ENCODE measurements at places on chromosomes 2 and 18.

DNA sequence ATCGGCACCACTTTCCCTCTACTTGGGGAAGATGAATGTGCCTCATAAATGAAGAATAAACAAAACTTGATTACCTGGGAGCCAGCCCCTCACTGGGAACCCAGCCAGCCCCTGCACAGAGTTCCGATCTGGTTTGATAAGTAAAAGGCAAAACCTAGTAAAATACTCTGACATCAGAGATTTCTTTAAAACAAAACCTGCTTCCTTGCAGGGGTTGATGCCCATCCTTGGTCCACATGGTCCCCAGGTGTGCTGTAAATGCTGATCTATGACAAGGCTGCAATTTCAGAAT is 218.8 kb upstream of the APCDD1 start:
- no peak for DNase-seq

DNA sequence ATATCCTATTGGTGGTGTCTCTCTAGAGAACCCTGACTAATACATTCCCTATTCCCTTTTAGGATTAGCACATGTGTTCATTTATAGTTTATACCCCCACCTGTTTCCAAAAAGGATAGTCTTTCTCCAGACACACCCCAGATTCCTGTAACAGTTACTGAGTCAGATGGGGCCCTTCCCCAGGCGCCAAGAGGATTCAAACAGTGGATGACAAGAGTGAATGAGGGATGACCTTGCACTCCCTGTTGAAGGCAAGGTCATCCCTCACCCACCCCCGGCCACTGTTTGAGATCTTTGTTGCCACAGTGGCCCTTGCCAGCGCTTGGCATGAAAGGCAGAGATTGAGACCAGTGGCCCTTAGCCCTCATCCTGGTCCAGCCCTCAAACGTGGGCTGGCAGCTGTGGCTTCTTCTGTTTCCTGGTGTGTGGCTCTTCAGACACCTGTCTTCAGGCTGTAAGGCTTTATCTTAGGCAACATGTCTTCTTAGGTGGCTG is 15.3 kb upstream of the REEP1 start:
- no peak for DNase-seq

- no peak for DNase-seq
Measured at GRCh38 chr2:216551234-216552068, 52.8 kb downstream of the RPL37A start.

- no peak for DNase-seq
Measured at GRCh38 chr2:24399434-24400206, 39.3 kb upstream of the ITSN2 start.

DNA sequence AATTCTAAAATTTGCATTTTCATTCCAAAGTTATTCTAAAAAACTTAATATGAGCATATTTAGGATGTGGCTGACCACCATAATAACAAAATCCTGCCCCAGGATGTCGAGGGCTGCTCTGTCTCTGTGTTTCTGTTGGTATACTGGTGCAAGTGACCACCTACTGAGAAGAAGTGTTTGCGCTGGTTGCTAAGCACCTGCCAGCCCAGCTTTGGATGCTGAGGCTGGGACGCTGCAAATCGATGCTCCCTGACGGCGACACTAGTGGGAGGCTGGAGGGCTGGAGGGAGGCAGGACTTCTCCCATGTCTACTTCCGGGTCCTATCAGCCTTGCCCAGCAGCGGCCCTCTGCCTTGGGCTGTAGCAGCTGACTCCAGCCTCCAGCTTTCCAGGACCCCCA is 45.0 kb downstream of the LAMA1 start:
- DNase-seq: no peak

DNA sequence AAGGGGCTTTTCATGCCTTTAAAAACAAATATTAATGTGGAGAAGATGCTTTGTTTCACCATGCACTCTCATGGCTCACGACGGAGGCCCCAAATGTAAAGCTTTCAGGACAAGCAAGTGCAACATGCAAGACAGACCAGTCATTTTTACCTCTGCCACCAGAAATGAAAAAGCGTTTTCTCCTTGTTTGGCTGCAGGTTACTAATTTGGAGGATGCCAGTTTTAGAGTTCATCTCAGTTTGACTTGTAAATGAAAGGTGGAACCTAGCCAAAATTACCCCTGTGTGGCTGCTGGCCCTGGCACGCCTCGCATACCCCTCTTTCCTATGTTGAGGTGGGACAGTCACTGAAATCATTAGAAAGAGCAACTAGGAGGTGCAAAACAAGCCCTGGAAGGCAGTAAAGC is 138.6 kb downstream of the BCL2 start:
- DNase-seq: no peak

GRCh38 chr2:190996338-190996946 is 17.5 kb downstream of the STAT1 start:
- DNase-seq: peak; percentile 65

GRCh38 chr18:27771571-27771970 is 405.4 kb downstream of the CDH2 start:
- DNase-seq: peak; percentile 18

- DNase-seq: no peak
Measured at GRCh38 chr18:60976976-60977375, 356.3 kb upstream of the CDH20 start.

DNA sequence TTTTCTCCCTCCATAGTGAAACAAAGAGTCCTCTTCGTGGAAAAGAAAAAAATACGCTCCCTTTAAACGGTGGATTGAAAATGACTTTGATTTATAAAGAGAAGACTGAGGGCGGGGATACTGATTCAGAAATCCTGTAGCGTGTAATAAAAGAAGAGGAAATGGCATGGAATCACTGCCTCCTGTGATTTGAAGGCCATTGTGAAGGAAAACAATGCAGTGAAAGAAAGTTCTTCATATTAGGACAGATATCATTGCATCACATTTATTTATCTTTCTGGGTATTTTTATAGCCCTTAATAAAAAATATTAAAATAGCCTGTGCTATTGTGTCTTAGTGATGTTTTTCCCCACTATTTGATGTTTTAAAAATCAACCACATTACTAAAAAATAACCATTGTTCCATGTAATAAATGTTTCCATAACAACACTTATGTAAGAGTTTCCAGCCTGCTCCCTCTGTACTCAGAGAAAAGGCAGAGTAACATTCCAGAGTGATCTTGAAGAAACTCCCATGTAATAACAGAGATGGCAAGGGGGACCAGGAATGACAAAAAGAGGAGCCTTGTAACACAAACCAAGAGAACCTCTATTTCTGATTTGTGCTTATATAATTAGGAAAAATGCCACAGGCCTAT is 8.0 kb downstream of the MRPL33 start:
- DNase-seq: no peak

GRCh38 chr2:151020411-151020810 is 241.3 kb downstream of the RBM43 start:
- DNase-seq: no peak

DNA sequence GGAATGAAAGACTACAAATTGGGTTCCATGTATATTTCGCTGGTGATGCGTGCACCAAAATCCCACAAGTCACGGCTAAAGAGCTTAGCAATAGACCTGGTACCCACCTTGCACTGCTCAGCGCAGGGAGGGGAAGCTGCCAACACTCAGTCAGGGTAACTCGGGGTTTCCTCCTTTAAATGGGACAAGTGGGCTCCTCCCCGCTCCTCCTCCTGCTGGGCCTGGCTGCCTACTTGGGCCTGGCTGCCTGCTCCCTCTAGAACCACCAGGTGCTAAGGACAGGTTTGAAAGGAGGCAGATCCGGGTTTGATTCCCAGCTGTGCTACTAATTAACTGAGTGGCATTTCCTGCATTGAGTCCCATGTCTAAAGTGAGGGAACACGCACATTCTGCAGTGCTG is 23.4 kb downstream of the MYO7B start:
- no peak for DNase-seq

- DNase-seq: no peak
Measured at GRCh38 chr2:17752246-17752645, 1.4 kb downstream of the SMC6 start.

- DNase-seq: no peak
Measured at GRCh38 chr2:128485761-128486639, 167.3 kb upstream of the HS6ST1 start.

DNA sequence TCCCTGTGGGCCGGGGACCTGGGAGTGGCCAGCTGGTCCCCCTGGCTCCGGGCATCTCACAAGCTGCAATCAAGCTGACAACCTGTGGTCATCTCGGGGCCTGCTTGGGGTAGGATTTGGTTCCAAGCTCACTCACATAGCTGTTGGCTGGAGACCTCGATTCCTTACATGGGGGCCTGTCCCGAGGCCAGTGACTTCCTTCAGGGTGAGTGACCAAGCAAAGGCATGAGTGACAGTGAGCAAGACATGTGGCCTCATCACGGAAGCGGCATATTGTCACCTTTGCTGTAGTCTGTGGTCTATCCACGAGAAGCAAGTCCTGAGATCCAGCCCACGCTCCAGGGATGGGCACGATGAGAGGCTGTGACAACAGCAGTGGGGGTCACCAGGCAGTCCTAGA is 131.4 kb upstream of the ID2 start:
- DNase-seq: no peak

GRCh38 chr2:16817305-16818202 is 151.9 kb upstream of the CYRIA start:
- DNase-seq: no peak

GRCh38 chr18:70165936-70166335 is 39.6 kb downstream of the RTTN start:
- DNase-seq: no peak

DNA sequence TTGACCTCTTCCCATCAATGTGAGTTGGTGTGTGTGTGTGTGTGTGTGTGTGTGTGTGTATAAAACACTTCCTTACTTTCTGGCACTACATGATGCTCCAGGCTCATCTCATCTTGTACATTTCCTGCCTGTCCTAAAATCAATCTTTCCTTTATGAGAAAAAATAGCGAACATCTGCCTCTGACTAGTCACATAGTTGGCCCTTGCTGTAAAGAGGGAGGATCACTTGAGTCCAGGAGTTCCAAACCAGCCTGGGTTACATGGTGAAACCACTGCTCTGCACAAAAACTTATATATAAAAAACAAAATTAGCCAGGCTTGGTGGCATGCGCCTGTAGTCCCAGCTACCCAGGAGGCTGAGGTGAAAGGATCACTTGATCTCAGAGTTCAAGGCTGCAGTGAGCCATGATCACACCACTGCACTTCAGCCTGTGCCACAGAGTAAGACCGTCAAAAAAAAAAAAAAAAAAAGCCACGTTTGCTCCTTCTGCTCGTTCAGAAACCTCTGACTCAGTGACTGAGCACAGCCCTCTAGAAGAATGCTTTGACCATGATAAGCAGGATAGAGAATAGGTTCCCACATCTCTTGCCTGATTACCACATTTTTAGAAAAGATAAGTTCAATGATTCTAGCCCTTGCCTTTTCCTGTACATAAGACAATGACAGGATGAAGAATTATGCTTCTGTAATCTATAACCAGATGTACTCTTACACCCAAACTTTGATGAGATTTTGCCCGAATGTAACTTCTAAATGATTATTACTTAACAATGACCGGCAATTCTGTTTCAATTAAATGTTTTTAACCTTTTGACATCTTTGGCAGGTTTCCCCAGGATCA is 45.2 kb upstream of the ST3GAL5 start:
- DNase-seq: peak; percentile 90

DNA sequence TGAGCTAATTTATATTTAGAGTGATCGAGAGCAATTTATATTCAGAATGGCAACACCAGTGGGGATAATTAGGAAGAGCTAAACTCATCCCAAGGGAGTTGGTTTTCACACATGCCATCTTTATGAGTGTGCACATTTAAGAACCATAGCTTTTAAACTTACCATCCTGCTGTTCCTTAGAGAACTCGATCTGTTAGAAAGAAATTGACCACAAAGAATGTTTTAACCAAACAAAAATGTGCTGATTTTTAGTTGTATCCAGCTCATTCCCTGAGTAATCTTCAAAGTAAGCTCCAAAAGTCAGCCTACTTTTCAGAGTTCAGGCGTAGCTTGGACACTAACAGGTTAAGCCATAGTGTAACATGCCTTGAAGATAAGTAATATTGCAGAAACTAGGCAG is 12.6 kb downstream of the MYL1 start:
- DNase-seq: peak; percentile 17

DNA sequence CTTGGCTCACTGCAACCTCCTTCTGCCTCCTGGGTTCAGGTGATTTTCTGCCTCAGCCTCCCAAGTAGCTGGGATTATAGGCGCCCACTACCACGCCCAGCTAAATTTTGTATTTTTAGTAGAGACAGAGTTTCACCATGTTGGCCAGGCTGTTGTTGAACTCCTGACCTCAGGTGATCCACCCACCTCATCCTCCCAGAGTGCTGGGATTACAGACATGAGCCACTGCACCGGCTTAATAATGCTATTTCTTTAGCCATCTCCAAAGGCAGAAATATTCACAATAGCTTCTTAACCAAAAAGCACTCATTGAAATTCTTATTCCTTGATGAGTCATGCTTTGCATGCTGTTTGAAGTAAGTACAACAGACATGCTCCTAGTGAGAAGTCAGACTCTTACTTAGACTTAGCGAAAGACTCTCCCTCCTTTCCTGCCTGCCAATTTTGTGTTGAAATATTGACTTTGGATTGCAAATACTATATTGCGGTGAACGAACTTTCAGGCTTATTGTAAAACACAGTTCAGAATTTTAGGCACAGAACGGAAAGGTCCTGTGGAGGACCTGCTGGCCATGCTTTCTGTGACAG is 4.4 kb downstream of the ACTR3 start:
- DNase-seq: peak; percentile 93

GRCh38 chr2:67476809-67477790 is 80.0 kb downstream of the ETAA1 start:
- peak; percentile 61 for DNase-seq

DNA sequence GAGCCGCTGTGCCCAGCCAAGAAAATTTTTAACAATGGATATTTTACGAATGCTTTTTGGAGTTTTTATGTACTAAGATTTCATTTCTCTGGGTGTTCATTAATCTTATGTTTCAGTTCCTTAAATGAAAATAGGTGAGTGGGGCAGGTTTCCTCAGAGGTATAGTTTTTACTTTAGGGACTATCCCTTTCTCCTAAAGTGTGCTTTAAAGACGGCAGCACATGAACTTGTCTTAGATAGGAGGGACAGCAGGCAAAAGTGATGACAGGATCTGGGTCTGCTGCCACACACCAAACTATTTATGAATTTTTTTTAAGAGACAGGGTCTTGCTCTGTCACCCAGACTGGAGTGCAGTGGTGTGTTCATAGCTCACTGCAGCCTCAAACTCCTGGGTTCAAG is 8.0 kb upstream of the REL start:
- no peak for DNase-seq

DNA sequence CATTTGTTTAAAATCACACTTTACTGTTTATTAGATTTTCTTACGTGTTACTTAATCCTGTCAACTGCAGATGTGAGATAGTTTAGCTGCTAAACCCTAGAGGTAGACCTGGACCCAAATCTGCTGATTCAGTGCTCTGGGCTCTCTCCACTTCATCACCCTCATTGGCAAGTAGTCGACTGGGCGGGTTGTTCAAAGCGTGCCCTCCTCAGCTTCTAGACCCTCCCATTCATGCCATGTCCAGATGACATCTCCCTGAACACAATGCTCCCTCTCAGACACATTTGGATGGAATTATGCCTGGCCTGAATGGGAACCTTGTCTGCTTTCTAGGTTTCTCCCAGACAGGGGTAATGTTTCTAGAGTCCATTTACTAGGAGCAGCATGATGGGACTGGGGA is 43.7 kb downstream of the RPIA start:
- no peak for DNase-seq

- DNase-seq: no peak
Measured at GRCh38 chr18:515156-515815, 14.8 kb upstream of the COLEC12 start.
